ENCODE measurements at places on chromosomes 4 and X. TPM values are rescaled to one million over a fixed set of nuclear protein-coding genes. Genes with fewer than 3 reads are reported as not detected.

The KCND1 gene
- 0.27 TPM for total RNA-seq

The BCORL1 gene
- total RNA-seq: 9.8 TPM

The SRP72 gene
- total RNA-seq: 43.4 TPM

The TMPRSS11B gene
- total RNA-seq: not detected

The RTL3 gene
- total RNA-seq: 0.24 TPM

The DUSP21 gene
- total RNA-seq: not detected

The HSFX3 gene
- 0.59 TPM for total RNA-seq

- no peak for DNase-seq
Observed at GRCh38 chr4:153260132-153260531, 55.9 kb downstream of the TRIM2 start.

- no peak for DNase-seq
Observed at GRCh38 chrX:3230496-3230895, 116.0 kb downstream of the MXRA5 start.

GRCh38 chr4:42460043-42460442 lies 62.8 kb downstream of the SHISA3 start:
- DNase-seq: no peak

- DNase-seq: no peak
Observed at GRCh38 chrX:13091111-13091765, 46.8 kb upstream of the FAM9C start.

DNA sequence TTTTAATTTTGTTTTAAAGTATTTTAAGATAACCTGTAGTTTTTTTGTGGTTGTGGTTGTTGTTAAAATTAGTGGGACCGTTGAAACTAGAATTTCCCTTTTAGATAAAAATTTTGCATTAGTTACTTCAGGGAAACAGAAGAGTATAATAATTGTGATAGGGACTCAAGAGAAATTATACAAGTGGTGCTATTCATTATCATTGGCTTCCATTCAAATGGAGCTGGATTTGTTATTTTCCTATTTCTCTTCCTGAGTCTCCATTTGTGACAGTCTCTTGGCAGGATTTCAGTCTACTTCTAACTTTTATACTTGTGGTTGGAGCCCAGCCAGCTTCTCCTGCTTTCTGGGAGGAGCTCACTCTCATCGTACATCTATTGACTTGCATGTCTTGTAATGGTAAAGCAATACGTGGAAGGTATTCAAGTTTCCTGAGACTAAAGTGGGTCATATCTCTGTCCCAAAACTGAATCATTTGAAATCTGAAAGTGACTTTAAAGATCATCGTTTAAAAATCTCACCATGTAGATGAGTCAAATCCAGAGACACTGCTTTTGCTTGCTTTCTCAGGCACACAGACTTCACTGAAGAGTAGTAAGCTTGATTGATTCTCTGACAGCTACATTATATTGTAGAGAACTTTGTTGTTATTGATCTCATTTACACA lies 155.8 kb downstream of the RPA4 start:
- DNase-seq: no peak

DNA sequence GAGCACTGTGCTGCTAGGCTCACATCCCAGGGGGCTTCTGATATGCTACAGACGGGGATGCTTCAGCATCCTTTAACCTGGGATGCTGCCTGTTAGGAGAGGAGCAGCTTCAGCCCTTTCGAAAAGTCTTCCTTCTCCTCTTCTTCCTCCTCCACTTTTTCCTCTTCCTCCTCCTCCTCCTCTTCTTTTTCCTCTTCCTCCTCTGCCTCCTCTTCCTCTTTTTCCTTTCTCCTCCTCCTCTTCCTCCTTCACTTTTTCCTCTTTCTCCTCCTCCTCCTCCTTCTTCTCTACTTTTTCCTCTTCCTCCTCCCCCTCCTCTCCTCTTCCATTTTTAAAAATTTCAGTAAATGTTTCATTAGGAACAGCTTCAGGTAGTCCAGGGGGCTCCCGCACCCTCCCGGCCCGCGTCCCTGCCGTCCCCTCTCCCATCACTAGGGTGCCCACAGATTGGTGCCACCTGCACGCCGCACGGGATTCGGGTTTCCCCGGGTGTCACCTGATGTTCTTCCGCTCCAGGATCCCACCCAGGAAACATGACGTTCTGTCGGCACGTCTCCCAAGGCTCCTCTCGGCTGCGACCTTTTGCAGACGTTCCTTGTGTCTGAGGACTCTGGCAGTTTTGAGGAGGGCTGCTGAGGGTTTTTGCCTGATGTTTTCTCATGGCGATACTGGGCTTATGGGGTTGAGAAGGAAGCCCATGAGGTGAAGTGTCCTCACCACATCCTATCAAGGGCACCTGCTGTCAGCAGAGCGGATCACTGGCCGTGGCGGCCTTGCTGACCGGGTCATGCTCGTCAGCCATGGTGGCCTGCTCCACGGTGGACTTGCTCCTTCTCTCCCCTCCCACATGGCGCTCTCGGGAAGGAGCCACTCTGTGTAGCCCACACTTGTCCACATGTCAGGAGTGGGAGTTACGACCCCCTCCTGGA lies 83.4 kb upstream of the AFAP1 start:
- no peak for DNase-seq

GRCh38 chrX:53440621-53441517 lies 6.7 kb upstream of the HSD17B10 start:
- peak; percentile 81 for DNase-seq

DNA sequence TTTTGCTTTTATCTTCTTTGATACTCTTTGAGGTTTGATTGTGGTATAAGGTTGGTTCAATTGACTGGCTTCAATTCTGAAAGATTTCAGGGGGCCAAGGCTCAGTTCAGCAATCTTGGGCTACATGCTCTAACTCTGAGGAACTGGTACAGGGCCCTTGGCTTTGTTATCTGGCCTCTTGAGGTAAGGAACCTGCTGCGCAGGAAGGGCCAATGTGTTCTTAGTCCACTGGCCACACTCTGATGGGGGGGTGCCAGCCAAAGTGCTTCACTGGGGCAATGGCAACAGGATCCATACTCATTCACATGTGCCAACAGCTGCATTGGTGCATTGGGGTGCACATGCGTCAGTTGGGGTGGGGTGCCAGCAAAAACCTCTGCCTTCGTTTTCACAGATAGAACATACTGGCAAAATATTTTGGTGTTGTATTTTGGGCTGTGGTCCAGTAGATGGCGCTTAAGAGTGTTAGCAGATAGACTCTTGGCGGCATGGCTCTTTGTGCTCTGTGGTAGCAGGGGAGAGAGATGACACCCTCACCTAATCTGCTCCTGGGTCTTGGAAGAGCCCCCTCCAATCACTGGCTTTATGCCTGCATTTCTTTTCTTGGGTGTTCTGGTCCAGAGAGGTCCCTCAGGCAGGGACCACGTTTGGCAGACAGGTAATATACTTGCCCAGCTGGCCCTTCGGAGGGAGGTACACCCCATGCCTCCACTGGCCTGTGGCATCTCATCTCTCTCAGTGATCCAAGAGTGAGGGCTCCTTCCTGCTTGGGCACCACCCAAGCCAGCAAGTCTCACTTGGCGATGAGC lies 42.9 kb downstream of the NDST3 start:
- DNase-seq: no peak

DNA sequence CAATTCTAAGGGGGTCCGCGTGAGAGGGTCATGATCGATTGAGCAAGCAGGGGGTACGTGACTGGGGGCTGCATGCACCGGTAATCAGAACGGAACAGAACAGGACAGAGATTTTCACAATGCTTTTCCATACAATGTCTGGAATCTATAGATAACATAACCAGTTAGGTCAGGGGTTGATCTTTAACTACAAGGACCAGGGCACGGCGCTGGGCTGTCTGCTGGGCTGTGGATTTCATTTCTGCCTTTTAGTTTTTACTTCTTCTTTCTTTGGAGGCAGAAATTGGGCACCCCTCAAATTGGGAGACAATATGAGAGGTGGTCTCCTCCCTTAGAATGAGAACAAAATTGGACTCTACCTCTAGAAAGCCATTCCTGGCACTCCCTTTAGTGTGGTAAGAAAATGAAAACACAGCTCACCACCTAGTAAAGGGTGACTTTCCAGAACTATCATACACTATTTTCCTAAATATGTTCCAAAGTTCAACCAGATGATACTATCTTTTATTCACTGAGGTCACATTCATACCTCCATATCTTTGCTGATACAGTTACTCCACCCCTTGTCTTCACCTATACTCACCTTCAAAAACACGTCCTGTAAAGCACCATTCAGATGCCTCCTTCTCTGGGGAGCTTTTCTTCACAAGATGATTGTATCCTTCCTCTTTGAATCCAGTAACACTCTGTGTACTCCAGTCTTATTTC lies 1058.3 kb upstream of the SLIT2 start:
- DNase-seq: no peak

- DNase-seq: no peak
Observed at GRCh38 chrX:110131031-110131430, 128.1 kb downstream of the TMEM164 start.

DNA sequence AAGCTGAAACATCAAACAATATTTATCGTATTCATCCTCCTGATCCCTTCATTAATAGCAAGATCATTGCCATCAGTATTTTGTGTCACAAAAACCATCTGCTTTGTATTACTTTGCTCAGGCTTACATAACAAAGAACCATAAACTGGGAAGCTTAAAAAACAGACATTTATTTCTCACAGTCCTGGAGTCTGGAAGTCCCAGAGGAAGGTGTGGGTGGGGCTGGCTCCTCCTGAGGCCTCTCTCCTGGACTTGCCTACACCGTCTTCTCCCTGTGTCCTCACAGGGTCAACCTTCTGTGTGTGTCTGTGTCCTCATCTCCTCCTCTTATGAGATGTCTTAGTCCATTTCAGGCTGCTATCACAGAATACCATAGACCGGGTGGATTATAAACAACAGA lies 61.3 kb upstream of the MXRA5 start:
- DNase-seq: no peak

DNA sequence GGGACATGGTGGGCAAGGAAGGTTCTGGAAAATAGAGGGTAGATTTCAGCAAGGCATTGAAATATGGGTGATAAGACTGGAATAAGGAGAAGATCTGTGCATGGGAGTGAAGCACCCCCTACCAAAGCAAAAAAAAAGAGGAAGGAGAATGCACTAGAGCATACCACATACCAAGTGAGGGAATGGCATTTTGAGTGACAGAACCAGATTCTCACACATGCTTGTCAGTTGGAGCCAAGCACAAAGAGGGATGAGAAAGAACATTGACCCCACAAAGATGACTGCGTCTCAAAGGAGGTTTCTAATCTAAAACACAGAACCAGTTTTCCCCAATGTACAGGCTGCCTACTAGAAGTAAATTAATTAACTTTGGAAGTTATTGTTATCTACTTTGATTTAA lies 140.3 kb upstream of the SMAD1 start:
- no peak for DNase-seq

Measured in cardiac septum (tissue), 1 donor.